Immature natural killer cell (primary cell): ENCODE measurements at places on chromosomes 3 and 15.

- H3K4me1 ChIP-seq = no peaks in the 10 kb centered on the region
- DNase-seq = no peak
- no peak overlapping the region for H3K27ac ChIP-seq
- H3K36me3 ChIP-seq = no peaks in the 10 kb centered on the region
These were observed 31.0 kb downstream of the CPA3 start for GRCh38 chr3:148896062-148896461.

DNA sequence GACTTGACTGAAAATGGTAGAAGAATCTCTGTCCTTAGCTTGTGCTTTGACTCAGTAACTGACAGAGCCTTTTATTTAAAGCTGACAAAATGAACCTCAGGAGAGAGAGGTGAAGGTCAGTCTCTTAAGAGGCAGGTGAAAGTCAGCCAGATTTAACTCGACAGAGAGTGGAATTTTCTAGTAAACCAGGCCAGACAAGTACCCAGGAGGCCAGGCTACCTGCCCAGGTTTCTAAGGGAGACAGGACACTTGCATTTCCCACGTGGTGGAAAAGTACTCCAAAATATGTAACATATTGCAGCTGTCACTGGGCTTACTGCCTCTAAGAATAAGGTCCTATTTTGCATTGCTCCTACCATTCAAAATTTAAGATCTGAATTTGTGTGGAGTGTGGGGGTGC lies 167.9 kb downstream of the FMN1 start:
- no peaks in the 10 kb centered on the region for H3K27me3 ChIP-seq
- no peak overlapping the region for H3K27ac ChIP-seq
- H3K4me3 ChIP-seq = no peak overlapping the region
- H3K4me1 ChIP-seq = peaks cover 2% of the 10 kb centered on the region
- no peaks in the 10 kb centered on the region for H3K36me3 ChIP-seq

GRCh38 chr3:98536456-98537017 lies 4.8 kb downstream of the GPR15 start:
- H3K27ac ChIP-seq = no peak overlapping the region
- no peaks in the 10 kb centered on the region for H3K27me3 ChIP-seq
- no peak overlapping the region for H3K4me3 ChIP-seq

DNA sequence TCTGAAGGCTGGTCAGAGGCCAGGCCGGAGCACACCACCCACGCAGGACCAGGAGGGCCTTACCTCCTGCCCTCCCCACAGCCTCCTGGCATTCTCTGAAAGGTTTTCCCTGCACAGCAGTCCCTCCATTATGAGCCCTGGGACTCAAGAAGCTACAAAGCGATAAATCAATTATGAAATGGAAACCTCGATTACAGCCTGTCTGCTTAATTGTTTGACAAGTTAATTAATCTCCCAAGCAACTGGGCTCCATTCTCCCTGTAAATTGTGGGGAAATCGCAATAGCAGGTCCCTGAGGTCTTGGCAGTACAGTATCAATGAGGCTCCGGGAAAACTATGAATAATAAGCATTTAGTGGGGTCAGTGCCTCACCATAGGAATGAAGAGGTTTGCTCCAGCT lies 683.5 kb downstream of the NTRK3 start:
- no peaks in the 10 kb centered on the region for H3K36me3 ChIP-seq
- no peak overlapping the region for H3K27ac ChIP-seq
- H3K27me3 ChIP-seq = peaks cover 2% of the 10 kb centered on the region
- DNase-seq = no peak
- no peak overlapping the region for H3K4me3 ChIP-seq

- H3K27me3 ChIP-seq = no peaks in the 10 kb centered on the region
- DNase-seq = no peak
- H3K4me1 ChIP-seq = peaks cover 98% of the 10 kb centered on the region
- H3K4me3 ChIP-seq = peak overlapping the region; percentile 48
These were observed 27.8 kb downstream of the ARHGEF3 start for GRCh38 chr3:56773986-56774385.

DNA sequence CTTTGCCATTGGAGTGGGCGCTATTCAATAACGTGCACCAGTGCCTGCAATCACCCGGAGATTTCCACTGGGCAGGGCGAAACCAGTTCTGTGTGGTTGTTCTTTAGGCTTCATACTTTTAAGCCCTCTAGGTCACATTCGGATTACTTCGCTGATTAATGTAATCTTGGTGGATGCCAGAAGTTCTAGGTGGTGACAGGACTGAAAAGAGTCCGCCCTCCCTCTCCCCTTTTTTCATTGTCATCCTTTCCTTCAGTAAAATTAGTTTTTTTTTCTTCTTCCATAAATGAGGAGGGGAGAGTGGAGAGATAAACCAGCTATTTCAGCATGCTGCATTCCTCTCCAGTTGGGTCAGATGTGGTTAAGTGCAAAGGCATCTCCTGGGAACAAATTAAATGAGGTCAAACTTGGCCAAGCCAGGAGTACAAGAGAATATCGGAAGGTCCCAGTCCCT lies 2.3 kb upstream of the SLC2A2 start:
- H3K27ac ChIP-seq = no peak overlapping the region
- DNase-seq = no peak
- H3K4me3 ChIP-seq = no peak overlapping the region

DNA sequence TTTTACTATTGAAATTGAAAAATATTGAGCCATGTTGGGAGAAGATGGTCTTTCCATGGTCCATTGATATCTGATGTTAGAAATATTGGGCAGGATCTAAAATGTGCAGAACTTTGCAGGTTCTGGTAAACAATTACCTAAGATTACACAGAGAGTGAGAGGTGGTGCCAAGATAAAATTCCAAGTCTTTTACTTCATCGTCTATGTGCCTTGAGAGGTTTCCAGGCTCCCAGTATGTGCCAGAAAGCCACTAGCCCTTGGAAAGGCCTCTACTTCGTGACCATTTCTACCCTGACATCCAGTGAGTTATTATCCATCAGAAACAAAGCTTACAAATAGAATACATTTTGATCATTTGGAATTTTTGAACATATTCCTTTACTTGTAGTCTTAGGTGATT lies 27.6 kb downstream of the CD200 start:
- H3K4me3 ChIP-seq = no peak overlapping the region
- H3K27ac ChIP-seq = no peak overlapping the region
- H3K27me3 ChIP-seq = no peaks in the 10 kb centered on the region

DNA sequence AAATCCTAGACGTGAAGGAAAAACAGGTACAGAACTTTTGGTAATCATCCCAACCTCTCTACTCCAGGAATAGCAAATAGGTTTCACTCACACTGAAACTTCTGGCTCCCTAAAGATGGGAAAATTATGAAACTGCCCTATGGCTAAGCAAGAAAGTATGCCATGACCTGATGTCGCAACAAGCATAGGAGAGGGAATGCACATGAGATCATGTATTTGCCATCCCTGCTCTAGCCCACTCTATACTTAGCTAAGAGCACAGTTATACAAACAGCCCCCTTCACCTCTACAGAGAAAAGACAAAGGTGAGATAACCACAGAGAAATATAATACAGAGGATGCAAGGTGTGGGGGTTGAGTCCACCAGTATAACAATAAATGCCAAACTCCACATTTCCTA lies 102.7 kb downstream of the TBC1D5 start:
- H3K4me1 ChIP-seq = peaks cover 12% of the 10 kb centered on the region
- no peak for DNase-seq
- H3K4me3 ChIP-seq = no peak overlapping the region
- H3K27ac ChIP-seq = no peak overlapping the region
- H3K36me3 ChIP-seq = no peaks in the 10 kb centered on the region

- no peak overlapping the region for H3K27ac ChIP-seq
- H3K36me3 ChIP-seq = no peaks in the 10 kb centered on the region
- DNase-seq = no peak
- H3K4me1 ChIP-seq = peaks cover 31% of the 10 kb centered on the region
- no peak overlapping the region for H3K4me3 ChIP-seq
- H3K27me3 ChIP-seq = no peaks in the 10 kb centered on the region
These were observed 86.6 kb upstream of the CHD2 start for GRCh38 chr15:92813485-92813884.

- H3K4me1 ChIP-seq = no peaks in the 10 kb centered on the region
- H3K36me3 ChIP-seq = no peaks in the 10 kb centered on the region
- H3K27ac ChIP-seq = no peak overlapping the region
- DNase-seq = no peak
- no peaks in the 10 kb centered on the region for H3K27me3 ChIP-seq
These were observed 165.9 kb downstream of the STAC start for GRCh38 chr3:36546226-36546625.
